Stimulated activated naive CD8-positive, alpha-beta T cell treated with anti-CD3 and anti-CD28 coated beads, Interleukin-15, Interleukin-2, amounts not matched to agents 100 U/mL and 50 U/mL, for 24 hours (primary cell): ENCODE measurements at places on chromosomes 13 and 19.

DNA sequence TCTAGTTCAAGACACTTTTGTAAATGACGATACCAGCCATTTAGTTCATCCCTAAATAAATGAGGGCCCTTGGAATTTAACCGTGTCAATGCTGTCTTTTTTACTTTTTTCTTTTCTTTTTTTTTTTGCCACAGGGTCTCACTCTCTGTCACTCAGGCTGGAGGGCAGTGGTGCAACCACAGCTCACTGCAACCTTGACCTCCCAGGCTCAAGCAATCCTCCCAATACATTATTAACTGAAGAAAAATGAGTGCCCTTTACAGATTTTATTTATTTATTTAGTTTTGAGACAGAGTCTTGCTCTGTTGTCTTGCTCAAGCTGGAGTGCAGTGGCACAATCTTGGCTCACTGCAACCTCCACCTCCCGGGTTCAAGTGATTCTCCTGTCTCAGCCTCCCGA, 2.9 kb upstream of the MED4 start:
- DNase-seq: no peak

- DNase-seq: no peak
Measured at GRCh38 chr13:53301449-53301848, 272.8 kb downstream of the OLFM4 start.

- no peak for DNase-seq
Measured at GRCh38 chr13:35473206-35473775, 3.2 kb downstream of the MAB21L1 start.

GRCh38 chr19:32750441-32751055, 31.0 kb downstream of the TDRD12 start:
- no peak for DNase-seq
